ENCODE measurements at places on chromosomes 2 and 18.

GRCh38 chr2:48578313-48578712 lies 39.3 kb upstream of the GTF2A1L start:
- no peak for DNase-seq

GRCh38 chr2:149192427-149192826 lies 138.0 kb upstream of the LYPD6 start:
- DNase-seq: no peak

- DNase-seq: no peak
These were observed 43.0 kb downstream of the MEMO1 start for GRCh38 chr2:31967790-31968189.

DNA sequence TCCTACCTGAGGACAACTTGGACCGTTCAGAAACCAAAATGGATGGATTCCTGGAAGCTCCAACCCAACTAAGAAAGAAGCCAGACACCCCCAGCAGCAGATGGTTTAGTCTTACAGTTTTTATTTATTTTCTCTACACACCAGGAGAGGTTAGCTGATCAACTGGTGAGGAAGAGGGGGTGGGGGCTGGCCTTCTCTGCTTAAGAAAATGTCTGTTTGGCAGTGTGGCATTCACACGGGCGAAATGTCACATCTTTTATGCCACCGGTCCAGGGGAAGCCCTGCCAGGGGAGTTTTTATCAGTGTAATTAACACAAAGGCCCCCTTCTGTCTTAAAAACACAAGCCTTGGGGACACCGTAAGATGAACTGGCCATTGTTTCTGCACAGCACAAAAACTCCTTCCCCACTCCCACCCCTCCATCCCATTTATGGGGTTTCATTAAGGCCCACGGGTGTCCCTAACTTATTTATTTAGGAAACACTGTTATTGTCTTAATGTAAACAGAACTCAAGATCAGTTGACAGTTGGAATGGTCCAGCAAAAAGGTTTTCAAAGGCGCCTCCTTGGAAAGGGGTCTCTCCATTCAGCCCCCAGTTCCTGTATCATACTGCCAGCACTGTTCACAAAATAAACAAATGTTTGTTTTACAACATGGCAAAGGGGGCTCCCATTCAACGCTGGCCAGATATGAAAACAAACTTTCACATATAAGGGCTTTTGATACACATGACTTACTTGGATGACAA lies 217.0 kb downstream of the C1D start:
- peak; percentile 21 for DNase-seq

DNA sequence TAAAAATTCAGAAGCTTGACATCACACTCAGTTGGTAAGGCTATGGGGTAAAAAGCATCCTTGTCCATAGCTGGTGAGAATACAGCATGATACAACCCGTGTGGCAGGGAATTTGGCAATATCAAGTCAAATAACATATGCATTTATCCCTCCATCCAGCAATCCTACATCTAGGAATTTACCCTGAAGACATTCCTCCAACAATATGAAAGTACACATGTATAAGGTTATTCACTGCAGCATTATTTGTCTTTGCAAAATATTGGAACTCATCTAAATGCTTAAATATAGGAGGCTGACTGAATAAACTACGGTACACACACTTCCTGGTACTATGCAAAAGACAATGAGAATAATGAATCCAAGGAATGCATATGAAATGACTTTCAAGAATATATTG lies 101.0 kb downstream of the MEP1B start:
- DNase-seq: no peak

DNA sequence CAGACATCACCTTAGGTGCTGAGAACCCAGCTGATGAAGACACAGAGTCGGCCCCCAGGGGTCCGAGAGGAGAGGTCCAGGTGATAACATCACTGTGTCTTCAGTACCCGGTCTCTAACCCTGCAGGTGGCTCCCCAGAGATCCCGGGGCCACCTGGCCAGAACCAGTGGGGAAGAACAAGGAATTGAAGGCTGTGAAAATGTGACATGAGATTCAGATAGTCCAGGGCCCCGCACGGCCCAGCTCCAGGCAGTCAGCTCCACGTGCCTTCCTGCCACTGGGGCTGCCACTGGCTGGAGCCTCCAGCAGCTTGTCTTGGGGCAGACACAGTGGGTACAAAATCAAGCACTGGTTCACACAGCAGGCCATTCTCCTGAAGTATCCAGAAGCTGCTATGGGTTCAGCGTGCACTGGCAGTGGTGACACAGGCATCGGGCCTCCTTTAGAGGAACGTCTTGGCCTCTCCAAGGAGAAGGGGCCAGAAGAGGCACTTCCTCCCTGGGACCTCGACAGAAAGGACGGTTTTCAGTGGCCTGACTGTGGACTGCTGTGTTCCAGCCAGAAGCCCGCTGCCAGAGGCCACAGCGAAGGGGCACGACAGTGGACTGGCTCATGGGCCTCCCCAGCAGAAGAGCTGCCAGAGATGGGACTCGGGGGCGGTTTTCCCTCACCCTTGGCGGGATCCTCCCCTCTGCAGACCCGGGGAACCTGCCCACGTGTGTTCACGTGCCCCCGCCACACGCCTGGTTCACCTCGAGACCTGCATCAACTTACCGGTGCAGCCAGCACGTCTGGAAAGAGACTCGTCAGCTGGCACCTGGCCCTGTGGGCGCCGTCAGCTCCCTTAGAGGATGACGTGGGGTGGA lies 150.4 kb downstream of the HDAC4 start:
- no peak for DNase-seq

- DNase-seq: no peak
These were observed 139.0 kb upstream of the SH3BP4 start for GRCh38 chr2:234812851-234813250.

DNA sequence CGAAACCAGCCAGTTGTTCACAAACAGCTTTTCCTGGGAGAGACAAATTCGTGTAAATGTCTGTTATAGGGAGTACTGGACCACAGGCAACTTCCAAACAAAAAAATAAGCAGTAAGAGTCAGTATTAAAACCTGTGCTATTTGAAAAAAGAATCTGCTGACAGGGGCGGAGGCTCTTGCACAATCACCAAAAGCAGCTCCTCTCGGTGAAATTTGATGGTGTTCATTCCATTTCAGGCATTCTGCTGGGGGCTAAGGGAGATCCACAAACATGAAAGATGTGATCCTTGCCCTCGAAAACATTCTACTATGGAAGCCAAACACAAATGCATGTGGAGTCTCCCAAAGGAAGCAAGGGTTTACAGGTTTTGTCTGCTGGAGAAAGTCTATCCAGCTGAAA lies 45.0 kb downstream of the TFCP2L1 start:
- DNase-seq: no peak

- DNase-seq: peak; percentile 55
These were observed 82.1 kb downstream of the BIN1 start for GRCh38 chr2:127024769-127025358.

DNA sequence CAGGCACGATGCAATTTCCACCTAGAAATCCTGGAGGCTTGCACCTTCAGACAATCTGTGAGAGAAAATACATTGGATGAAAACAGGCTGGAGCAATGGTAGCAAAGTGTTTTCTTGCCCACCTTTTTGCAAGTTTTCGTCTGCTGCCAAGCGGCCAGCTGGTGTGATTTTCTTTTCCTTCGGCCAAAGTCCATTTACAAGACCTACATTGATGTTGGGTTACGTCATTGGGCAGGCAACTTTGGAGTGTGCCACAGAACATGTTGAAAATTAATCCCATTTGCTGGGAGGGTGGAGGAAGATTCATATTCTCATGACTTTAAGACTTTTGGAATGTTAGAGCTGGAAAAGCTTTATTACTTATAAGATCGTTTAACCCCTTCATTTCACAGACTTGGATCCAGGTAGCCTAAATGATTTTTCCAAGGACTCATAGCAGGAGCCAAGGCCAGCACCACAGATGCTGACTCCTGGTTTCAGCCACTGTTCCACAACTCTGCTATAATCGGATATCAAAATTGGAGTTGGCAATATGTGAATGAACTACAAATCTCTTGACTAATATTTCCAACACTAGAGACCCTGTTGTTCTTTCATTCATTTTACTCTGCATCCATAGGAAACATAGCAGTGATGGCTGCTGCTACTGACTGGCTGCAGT lies 352.1 kb downstream of the RND3 start:
- no peak for DNase-seq

DNA sequence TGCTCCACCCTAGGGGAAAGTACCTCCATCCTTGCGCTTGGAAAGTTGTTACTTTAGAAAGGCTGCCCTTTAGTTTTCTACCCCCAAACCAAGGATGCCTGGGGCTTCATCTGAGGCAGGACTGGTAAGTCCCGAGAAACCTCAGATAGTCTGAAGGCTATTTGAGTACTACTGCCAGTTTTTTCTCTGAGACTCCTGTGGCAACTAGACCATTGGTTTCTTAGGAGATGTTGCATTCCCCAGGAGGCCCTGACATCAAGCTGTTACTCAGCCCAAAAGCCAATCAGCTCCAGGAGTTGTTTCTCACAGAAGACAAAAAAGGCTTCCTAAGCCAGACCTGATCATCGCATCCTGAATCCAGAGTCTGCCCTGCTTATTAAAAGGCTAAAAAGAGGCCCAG lies 67.2 kb downstream of the COLEC12 start:
- DNase-seq: no peak

DNA sequence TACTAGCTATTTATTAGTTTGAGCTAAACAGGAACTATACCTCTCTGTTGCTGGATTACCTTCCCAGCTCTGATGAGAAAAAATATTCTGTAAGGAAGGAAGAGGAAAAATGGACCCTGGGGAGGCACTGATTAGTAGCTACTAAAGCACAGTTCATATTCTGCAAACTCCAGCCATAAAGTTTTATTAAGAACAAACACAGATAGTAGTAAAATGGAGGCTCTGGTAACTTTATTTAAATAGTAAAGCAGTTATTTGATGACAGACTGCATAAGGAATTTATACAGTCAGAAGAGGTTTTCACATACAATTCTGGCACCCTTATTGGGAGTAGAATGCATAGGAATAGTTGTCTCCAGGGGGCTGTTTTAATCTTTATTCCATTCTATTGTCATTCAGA lies 84.1 kb downstream of the XIRP2 start:
- DNase-seq: no peak

Measured in D341Med (cell line).